ENCODE measurements at places on chromosomes 11 and 22.

- DNase-seq: no peak
Observed at GRCh38 chr11:75802021-75802912, 12.7 kb upstream of the UVRAG start.

- DNase-seq: no peak
Observed at GRCh38 chr11:90250970-90251369, 28.1 kb upstream of the CHORDC1 start.

DNA sequence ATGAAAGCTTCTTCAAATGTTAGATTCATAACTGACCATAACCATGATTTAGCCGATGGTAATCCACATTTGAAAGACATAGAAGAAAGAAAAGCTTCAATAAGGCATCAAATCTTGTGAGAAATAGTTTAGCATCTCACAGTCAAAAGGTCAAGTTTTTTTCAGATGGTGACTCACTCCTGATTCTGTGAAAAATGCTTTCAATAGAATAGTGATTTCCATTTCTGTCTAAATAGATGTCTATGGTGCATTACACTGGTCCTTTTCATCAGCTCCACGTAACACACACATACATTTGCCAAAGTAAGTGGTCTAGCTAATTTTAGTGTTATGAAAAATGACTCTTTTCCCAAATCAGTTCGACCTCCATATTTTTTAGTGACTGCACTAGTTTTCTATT is 139.2 kb downstream of the LRRC4C start:
- DNase-seq: no peak

- no peak for DNase-seq
Observed at GRCh38 chr11:121514432-121515334, 61.9 kb upstream of the SORL1-AS1 start.

DNA sequence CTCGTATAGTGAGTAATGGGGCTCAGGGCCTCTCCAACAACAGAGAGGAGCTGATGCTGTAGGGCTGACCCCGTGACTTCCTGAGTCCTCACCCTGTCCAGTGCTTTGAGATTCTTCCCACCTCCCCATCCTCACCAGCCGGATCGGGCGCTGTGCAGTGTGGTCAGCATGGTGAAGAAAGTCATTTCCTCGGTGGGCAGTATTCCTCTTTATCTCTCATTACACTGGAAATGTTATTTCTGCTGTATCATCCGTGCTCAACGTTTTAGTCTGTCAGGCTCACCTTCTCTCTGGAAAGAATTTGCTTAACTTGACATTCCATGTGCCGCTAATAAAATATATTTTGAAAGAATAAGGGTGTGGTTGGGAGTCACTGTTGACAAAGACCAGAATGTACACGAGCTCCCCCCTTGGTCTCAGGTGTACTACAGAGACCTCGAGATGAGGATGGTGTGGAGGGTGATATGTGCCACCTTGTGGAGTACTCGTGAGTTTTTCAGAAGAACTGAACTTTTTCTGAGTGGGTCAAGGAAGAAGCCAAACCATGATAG is 25.7 kb upstream of the SCGB1A1 start:
- no peak for DNase-seq

DNA sequence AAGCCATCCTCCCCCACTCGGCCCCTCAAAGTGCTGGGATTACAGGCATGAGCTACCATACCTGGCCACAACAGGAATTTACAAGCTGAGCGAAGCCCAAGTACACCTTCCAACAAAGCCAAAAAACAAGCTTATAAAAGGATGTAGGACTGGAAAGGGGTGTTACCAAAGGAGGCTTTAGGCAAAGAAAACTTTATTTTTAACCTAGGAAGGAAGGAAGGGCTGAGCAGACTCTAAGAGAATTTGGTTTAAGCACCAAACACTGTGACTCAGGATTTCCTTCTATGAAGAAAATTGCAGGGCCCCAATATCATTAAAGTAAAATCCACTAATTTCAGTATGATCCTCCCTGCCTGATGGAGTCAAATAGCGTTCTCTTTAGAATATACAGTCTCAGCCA is 12.1 kb downstream of the DENND5A start:
- DNase-seq: no peak

DNA sequence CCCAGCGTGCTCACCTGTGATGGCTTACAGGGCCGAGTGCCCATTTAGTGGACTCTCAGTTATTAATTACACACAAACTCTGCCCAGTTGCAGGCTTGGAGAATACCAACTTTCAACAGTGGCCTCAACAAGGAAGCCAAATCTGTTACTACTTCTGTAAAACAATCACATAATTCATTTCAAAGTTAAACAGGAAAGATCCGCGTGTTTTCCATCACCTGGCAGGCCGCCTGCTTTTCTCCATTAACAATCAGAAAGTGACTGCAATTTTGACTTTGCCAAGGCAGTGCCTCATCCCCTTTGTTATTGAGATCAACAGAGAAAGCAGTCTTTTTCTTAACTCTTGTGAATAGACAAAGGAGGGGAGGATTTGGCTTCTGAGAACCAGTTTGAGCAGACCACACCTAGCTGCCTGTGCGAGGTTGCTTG is 77.7 kb downstream of the BARX2 start:
- no peak for DNase-seq

All from SHP77 (cell line).